ENCODE measurements at places on chromosomes 3 and 15. TPM values are rescaled to one million over a fixed set of nuclear protein-coding genes. Genes with fewer than 3 reads are reported as not detected.

The TMEM158 gene
- total RNA-seq: 160 TPM

The PTPN9 gene
- total RNA-seq: 27.8 TPM

GRCh38 chr3:152638707-152639450 is 196.1 kb upstream of the P2RY1 start:
- DNase-seq: no peak

The CATSPER2 gene
- 0.60 TPM for total RNA-seq

DNA sequence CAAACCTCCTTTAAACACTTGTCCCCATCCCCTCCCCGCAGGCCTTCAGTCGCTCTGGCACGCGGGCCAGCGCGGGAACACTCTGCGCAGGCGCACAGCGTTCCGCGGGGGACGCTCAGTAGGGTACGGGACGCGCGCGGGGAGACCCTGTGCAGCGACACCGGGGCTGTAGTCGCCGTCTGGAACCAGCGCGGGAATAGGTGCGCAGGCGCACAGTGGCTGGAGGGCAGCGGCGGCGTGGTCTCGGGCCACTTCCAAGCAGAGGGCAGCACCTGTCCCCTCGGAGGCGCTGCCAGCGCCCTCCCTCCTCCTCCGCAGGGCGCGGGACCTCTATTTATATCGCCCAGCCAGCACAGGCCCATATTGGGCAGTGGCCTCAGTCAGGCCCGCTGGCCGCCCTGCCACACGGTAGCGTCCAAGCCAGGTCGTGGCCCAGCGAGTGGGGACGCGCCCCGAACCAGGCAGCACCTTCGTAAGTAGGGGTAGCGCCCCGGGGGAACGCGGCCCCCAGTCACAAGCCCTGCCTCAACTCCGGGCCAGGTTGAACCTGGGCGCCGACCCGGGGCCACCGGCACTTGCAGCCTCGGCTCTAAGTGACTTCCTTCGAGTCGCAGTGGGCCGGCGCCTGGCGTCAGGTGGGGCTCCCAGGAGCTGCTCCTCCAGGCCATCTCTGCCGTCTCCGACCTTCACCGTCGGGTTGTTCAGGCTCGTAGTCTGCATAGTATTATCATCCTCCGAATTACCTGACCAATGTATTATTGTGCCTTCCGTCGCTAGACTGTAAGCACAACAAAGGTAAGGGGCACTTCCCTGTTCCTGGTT is at the start of gene KBTBD12:
Gene KBTBD12 (plus strand): TSS at position 118 of the 822 bp plus-strand sequence. CDS start 7,830 bp downstream, outside the sequence.
- DNase-seq: no peak

The PLSCR2 gene
- total RNA-seq: not detected

- peak; percentile 72 for DNase-seq
These were observed 14.9 kb downstream of the LIPH start for GRCh38 chr3:185537369-185537970.

- DNase-seq: peak; percentile 66
These were observed 106.2 kb upstream of the MCTP2 start for GRCh38 chr15:94125156-94125555.

DNA sequence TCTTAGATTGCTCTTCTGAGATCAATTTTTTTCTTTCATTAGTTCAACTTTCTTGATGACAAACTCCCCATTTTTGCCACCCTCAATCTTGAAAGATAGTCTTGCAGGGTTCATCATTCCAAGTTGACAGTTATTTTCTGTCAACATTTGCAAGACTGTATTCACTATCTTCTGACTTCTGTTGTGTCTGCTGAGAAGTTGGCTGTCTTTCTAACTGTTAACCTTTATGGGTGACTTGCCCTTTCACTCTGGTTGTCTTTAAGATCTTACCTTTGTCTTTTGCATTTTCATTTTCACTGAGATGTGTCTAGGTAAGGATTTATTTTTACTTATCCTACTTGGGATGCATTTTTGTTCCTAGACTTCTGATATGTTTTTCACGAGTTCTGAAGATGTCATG is 14.6 kb upstream of the PIGZ start:
- DNase-seq: no peak

The STAC gene
- total RNA-seq: 3.7 TPM

DNA sequence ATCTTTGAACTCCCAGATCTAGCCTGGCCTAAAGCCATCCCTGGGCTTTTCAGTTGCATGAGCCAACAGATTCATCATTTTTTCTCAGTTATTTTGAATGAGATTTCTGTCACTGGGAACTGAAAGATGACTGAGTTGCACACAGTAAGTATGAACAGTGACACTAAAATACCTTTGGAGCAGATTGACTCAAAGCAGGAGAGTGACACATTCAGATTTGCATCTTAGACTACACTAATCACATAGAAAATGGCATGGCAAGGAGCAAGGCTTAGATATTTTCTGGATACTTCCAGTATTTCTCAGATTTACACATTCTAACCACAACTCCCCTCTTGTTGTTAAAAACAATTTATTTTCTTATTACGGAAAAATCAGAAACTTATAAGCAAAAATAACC is 32.8 kb downstream of the SEC62 start:
- no peak for DNase-seq

GRCh38 chr3:141257961-141258360 is 26.3 kb downstream of the PXYLP1 start:
- DNase-seq: no peak

- no peak for DNase-seq
These were observed 28.9 kb upstream of the KLHL6 start for GRCh38 chr3:183584246-183584913.

DNA sequence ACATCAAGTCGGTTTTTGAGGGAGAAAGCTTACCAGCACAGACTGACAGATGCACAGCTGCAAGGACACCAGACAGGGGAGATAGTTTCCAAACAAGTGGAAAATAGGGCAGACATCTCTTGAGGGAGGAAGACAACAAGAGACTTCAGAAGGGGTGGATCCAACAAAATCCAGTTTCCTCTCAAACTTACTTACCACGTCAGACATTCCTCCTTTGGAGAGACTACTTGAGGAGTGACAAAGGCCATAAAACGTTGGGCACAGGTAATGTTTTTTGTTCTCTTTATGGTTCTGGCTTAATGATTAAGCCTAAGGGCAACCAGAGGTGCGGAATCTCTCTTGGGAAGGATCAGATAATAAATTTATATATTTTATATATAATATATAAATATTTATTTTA is 76.1 kb downstream of the CD200 start:
- no peak for DNase-seq

- no peak for DNase-seq
These were observed 85.3 kb upstream of the ADAMTS9 start for GRCh38 chr3:64773137-64773536.

- no peak for DNase-seq
These were observed 8.3 kb upstream of the CIB2 start for GRCh38 chr15:78139578-78139977.

- no peak for DNase-seq
These were observed 256.7 kb upstream of the HES1 start for GRCh38 chr3:193879099-193879863.

The FBXO40 gene
- total RNA-seq: under 0.01 TPM

The ANKRD63 gene
- not detected for total RNA-seq

GRCh38 chr3:149715247-149715646 is 37.0 kb downstream of the COMMD2 start:
- no peak for DNase-seq

The THBS1 gene
- 598 TPM for total RNA-seq

DNA sequence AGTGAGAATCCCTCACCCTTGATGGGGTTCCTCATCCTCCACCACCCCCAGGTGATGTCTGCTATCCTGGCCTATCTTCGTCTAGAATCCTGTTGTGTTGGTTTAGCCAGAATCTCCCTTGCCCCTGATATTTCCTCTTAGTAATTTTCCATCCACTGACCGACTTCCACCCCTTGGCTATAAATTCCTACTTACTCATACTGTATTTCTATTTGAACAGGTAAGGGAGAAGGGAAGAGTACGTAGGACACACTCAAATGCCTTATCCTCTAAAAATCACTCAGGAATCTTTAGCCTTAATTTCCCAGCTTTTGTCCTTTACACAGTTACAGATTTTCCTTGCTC is 678 bp upstream of the TFG start:
- DNase-seq: no peak

The APBA2 gene
- 6.2 TPM for total RNA-seq

The GOLGA8Q gene
- total RNA-seq: not detected

GRCh38 chr3:38960953-38961622 is 90.7 kb downstream of the SCN11A start:
- DNase-seq: peak; percentile 47

The ADAMTS17 gene
- 1.6 TPM for total RNA-seq

GRCh38 chr3:21356402-21356801 is 394.6 kb downstream of the ZNF385D start:
- no peak for DNase-seq

The TMEM42 gene
- total RNA-seq: 17.0 TPM

GRCh38 chr15:29081781-29082180 is 187.8 kb downstream of the NSMCE3 start:
- no peak for DNase-seq
